ENCODE measurements at places on chromosomes 11 and 22.

DNA sequence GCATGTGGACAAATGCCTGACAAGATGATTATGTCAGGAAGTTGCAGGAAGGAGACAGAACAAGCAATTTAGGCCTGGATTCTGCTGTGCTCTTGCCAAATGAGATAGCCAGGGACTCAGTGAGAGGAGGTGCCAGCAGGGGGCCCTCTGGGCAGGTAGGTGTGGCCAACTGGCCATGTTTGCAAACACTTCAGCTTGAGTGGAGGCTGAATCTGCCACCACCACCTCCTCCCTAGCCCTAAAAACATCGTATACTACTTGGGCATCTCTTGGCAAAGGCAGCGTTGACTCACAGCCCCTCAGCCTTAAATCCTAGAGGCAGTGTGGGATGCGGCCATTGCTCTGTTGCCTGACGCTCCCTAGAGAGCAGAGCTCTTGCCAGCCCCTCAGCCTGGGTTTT lies 95.1 kb upstream of the PLET1 start:
- peak; percentile 28 for DNase-seq

- peak; percentile 44 for DNase-seq
These were observed 119.6 kb upstream of the BLID start for GRCh38 chr11:122235615-122236014.

DNA sequence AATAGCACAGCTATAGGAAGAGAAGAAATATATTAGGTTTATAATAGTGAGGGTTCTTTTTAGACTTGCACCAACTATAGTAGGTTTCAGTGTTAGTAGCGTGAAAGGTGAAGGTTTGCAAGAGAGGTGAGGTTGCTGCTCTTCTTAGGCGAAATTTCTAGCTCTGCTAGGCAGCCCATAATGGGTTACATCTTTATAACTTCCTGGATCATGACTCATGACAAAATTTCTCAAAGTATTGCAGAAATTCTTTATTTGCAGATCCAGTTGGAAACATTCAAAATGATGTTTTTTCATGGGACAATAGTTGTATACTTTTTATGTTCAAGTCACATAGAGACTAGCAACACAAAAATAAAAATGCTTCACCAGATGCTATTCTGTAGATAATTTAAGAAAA lies 260.0 kb downstream of the SOX6 start:
- DNase-seq, result no peak

- no peak for DNase-seq
These were observed 32.9 kb downstream of the LIMK2 start for GRCh38 chr22:31244943-31245451.

GRCh38 chr22:42313804-42314581 lies 43.5 kb upstream of the TCF20 start:
- DNase-seq, result no peak

GRCh38 chr22:46754110-46754799 lies 8.2 kb upstream of the TBC1D22A start:
- peak; percentile 87 for DNase-seq

DNA sequence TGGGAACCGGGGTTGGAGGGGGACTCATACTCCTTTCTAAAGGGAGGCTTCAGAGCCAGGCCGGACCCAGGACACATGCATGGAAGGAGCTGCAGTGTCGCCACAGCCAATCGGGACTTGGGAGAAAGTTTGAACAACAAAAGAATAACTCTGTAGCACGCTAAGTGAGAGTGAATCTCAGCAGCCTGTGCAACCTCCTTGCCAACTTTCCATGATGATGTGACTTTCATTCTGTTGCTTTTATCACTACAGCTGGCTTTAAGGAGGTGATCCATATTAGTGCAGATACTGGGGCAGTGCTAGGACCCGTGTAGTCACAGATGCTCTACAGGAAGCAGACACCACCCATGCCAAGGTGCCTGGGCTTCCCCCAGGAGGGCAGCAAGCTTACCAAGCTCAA lies 157.3 kb downstream of the MPPED1 start:
- no peak for DNase-seq

- DNase-seq, result no peak
These were observed 18.8 kb downstream of the PANX1 start for GRCh38 chr11:94147433-94147845.

DNA sequence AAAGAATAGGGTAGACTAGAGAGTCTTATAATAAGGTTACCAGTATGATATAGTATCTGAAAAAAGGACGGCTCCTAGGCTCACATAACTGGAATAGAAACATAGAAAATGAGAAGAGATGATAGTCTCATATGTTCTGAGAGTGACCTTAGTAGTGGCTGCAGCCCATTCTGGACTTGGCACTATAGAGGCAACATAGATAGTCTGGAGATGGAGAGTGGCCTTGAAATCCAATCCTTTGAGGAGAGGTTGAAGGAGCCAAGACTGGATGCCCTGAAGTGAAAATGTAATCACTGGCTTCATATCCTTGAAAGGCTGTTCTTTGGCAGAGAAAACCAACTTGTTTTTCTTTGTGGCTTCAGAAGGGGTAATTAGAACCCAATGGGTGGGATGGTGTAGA lies 81.1 kb downstream of the STIM1 start:
- DNase-seq, result no peak

DNA sequence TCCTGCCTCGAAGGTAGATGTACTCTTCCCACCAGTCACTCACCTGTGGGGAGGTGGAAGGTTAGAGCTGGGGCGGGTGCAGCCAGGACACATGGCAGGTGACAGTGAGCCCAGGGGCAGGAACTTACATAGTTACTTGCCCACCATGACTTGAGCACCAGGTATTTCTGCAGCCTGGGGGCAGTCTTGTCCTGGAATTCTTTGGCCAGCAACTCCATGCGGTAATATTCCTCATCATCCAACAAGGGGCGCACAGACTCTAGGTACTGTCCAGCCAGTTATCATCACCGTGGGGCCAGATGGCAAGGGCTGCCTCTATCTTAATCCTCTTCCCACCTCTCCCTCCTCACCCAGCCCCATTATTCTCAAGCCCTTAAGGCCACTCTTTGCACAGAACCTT lies 2.2 kb downstream of the CPT1B start:
- no peak for DNase-seq

DNA sequence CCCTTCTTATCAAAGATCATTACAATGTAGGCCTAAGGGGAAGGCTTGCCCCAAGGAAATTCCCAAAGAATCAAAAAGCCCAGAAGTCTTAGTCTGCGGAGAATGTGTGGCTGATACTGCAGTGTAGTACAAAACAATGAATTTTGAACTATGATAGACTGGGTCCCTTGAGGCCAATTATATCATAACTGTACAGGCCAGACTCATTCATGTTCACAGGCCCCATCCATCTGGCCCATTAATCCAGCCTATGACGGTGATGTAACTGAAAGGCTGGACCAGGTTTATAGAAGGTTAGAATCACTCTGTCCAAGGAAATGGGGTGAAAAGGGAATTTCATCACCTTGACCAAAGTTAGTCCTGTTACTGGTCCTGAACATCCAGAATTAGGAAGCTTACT lies 35.2 kb downstream of the IGLL1 start:
- no peak for DNase-seq

GRCh38 chr11:74397501-74398243 lies 561 bp downstream of the PGM2L1 start:
- DNase-seq, result no peak

DNA sequence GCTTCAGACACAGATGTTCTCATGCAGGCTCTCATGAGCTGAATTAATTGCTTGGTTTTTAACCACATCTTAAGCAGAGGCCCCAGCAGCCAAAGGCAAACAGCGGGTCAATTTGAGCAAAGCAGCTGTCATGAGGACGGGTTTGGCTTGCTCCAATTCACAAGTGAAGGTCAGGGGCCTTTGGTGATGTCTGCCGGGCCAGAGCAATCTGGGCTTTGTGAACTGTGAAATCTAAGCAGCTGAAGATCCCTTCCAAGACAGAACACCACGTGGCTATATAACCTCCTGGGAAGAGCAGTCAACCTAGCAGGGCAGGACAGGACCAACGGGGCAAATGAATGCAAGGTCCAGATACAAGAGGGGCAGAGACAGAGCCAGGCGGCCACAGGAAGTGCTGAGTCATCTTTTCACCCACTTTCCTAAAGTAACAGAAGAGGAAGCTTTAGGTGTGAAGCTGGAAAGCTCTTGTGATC lies 187.3 kb upstream of the B3GAT1 start:
- no peak for DNase-seq

GRCh38 chr11:62139526-62140303 lies 15.9 kb downstream of the INCENP start:
- DNase-seq, result no peak

GRCh38 chr11:1745701-1746320 lies 4.6 kb downstream of the IFITM10 start:
- DNase-seq, result no peak

- no peak for DNase-seq
These were observed 18.8 kb downstream of the IL17REL start for GRCh38 chr22:49993649-49994360.

DNA sequence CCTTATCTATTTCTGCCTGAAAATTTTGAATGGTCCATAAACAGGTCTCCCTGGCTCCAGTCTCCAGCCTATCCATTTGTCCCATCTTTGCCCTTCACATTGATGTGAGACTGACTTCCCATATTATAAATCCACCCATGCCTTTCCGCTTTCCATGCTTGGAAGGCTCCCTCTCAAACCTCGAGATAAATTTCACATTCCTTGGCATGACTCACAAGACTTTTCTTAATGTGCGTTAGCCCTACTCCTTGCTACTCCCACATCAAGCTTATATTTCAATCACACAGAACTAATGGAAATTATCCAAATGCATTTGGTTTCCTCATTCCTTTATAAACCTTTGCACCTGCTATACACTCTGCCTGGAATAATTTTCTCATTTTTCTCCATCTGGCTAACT lies 163.7 kb upstream of the NTM start:
- no peak for DNase-seq

GRCh38 chr11:19430754-19431398 lies 190.1 kb upstream of the E2F8 start:
- no peak for DNase-seq

DNA sequence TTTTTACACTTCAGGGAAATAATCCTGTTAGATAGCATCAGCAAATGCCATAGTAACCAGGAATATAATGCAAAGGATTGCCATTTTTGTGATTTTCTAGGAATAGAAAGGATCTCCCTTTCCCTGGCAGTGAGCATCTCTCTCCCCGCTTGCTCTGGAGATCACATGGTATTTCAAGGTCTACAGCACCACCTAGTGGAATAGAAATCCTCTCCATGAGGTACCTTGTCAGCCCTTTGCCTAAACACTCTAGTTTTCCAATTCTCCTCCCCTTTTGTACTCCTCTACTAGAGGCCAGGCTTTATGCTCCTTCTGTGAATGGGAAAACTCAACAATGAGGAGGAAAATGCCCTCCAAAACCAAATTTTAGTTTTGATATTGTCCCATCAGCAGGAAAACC lies 78.4 kb downstream of the XRRA1 start:
- no peak for DNase-seq

DNA sequence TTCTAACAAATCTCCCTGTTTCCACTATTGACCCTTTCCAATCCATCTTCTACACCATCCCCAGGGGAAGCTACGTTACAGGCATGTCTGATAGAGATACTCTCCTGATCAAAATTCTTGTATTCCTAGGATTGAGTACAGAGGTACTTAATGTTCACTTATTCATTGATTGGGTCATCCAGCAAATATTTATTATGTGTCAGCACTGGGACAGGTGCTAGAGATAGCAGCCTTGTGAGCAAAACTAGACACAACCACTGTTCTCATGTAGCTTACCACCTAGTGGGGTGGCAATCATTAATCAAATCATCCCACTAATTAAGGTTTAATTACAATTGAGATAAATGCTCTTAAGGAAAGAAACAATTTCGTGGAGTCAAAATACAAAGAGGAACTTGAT lies 9.4 kb upstream of the RTCB start:
- DNase-seq, result no peak

DNA sequence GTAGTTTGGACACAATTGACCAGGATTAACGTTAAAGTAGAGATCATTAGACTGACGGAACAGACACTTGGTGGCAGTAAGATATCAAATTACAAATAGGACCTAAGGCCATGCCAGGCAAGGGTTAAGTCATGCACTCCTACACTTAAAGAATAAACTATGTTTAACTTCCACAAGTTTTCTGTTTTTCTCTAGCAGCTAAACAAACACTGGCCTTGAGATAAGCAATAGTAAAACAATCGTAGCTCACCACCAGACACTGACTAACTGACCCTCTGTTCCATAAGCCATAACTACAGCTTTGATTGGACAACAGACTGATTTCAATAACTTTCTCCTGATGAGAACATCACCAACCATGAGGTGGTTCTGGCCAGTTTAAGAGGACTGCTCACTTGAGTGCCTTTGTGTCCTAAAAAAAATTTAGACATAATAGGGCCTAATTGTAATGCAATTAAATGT lies 2.0 kb upstream of the CEP126 start:
- no peak for DNase-seq

- DNase-seq, result no peak
These were observed 14.2 kb downstream of the ARRB1 start for GRCh38 chr11:75337195-75337654.

DNA sequence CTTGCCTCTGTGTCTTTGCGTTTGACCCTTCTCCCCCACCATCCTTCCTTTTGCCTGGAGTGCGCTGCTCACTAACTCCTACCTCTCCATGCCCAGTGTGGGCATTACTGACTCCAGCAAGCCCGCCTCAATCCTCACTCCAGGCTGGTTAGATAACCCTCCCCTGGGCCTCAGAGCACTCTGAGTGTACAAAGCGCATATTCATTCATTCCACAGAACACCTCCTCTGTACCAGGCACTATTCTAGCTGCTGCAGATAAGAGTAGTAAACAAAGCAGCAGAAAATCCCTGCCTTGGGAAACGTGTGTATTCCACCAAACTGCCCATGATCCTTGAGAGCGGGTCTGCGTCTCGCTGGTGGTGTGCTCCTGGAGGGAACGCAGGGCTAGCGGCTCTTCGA lies 3.2 kb downstream of the SLC22A8 start:
- DNase-seq, result no peak

DNA sequence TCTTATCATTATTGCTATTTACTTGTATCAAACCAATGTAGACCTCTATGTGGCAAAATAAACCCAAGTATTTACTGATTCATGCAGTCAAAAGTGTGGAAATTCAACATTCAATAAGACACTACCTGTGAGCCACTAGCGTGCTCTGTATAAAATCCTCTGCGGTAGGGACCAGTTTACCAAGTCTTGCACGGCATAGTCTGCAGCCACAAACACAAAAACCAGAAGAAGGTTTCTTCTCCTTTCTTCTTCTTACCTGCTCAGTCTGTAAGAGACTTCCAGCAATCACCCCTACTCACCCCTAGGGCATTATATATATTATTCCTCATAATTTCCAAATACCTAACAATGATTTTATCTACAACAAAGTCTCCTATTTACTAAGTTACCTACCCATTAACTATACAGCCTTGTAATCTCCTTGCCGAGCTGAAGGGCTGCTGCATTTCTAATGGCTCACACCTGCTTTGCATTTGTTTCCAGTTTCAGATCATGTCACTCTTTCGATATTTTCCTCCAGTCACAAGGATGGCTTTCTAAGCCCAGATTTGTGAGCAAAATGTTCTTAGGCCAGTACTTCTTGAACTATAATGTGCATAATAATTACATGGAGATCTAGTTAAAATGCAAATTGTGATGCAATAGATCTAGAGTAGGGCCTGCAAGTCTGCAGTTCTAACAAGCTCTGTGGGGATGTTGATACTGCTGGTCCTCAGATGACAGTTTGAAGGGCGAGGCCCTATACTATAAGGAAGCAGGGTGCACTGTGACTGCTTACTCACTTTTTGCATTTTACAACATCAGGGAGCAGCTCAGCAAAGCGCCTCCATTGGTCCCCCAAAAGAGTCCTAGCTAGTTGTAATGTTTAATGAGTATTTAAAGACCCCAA lies 191.9 kb upstream of the DDI1 start:
- DNase-seq, result no peak

Measured in T1000 (cell line).